ENCODE measurements at places on chromosomes 5 and 9.

GRCh38 chr5:135039271-135040033, 5.4 kb upstream of the PITX1 start:
- no peak for DNase-seq

DNA sequence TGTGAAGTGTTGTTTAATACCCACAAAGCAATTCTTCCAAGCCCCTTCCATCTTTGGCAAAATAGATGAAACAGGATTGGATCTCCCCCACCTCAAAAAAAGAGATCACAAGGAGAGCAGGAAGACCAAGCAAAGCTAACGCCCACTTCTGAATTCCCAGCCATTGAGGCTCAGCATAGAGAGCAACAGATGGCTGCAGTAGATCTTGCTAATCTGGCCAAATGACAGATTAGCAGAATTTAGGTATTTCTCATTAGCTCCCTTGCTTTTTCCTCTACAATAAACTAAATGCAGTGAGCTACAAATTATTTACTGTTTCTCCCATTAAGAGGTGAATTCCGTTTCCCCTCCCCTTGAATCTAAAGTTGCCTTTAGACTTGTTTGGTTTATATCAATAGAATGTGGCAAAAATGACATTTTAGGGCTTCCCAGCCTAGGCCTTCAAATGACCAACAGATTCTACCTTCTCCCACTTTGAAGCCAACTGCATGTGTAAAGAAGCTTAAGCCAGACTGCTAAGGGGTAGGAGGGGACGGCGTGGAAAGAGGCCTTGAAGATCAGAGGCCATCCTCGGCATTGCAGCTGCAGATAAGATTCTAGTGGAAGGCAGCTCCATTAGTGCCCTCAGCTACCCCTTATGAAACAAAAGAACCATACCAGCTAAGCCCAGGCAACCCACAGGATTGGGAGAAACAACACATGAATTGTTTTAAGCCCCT, 56.8 kb upstream of the CPEB4 start:
- DNase-seq: no peak

DNA sequence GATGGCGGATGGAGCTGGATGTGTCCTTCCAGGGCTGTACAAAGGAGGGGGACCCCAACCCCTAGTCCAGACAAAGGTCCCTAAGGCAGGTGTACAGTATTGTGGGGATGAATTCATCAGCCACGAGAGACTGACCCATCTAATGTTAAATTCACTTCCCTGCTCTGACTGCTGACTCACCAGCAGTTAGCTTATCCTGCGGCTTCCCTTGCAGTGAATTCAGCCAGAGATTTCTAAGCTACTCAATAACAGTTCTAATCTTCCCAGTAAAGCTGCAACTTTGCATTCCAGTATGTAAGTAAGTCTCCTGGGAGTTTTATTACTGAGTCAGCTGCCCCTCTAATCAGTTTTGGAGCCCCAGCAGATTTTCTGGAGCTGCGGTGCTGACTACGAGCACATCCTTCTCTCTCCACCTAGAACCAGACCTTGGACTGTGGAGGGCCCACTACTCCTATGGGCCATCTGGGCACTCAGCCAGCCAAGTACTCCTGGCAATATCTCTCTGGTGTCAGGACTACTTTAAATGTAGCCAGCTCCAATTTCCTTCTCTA, 16.1 kb downstream of the B4GALT1 start:
- DNase-seq: no peak

GRCh38 chr9:113186137-113186755, 34.8 kb downstream of the FKBP15 start:
- DNase-seq: no peak

DNA sequence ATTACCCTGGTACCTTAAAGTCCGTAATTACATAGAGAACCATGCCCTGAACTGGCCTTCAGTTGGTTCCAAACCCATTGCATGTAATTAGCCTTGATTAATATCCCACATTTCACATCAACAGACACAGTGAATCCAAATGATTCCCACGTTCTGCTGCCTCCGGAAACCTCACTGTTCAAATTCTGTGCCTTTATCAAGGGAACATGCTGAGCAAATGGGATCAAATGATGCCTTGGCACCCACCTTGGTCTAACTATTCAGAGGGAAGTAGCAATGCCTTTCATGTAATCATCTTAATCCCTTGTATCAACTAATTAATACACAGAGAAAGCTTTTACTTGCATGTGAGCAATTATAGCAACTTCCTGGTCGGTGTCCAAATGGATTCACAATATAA, 100.6 kb downstream of the EFNA5 start:
- DNase-seq: no peak

DNA sequence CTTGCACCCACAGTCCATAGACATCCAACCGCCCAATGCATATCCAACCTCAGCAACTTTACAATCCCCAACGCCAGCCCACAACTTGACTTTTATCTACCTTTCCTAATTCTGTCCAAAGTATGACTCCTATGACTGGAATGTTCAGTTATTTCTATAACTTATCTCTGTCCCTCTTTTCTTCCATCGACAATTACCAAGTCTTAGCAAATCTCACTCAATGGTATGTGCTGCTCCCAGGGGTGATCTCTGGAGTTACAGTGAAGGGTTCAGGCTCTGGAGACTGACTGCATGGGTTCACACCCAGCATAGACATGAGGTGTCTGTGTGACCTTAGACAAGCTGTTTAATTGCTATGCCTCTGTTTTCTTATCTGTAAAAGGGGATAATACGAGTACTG, 106.9 kb downstream of the SPOCK1 start:
- DNase-seq: no peak

GRCh38 chr9:121286973-121287741, 19.2 kb downstream of the GSN start:
- no peak for DNase-seq

GRCh38 chr5:72282878-72283277, 37.2 kb downstream of the MRPS27 start:
- DNase-seq: no peak

DNA sequence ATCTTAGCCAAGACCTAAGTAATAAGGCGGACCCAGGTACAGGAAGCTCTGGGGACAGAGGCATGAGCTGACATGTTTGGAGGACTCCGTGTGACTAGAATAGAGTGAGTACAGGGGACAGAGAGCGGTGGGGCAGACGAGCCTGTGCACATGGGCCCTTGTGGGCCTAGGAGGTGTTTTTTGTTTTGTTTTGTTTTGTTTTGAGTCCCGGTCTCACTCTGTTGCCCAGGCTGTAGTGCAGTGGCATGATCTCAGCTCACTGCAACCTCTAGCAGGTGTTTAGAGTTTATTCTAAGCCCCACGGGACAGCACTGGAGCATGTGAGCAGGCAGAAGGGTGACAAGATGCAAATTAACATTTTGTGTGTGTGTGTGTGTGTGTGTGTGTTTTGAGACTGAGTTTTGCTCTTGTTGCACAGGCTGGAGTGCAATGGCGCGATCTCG, 3.1 kb upstream of the EEIG1 start:
- no peak for DNase-seq

DNA sequence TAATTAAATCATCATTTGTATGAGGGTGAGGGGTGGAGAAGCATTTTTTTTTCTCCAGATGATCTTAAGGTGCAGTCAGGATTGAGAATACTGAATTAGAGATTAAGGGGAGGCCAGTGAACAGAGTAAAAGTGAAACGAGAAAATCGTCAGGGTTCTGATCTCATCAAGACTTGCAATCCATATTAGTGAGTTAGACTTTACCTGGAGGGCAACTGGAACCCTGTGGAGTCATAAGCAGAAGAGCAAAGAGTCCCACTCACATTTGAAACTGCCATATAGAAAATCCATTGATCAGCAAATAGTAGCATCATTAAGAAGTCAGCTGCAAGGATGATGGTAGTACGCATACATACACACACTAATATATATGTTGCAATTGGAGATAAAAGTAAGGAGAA, 466.2 kb upstream of the PAPPA start:
- no peak for DNase-seq

DNA sequence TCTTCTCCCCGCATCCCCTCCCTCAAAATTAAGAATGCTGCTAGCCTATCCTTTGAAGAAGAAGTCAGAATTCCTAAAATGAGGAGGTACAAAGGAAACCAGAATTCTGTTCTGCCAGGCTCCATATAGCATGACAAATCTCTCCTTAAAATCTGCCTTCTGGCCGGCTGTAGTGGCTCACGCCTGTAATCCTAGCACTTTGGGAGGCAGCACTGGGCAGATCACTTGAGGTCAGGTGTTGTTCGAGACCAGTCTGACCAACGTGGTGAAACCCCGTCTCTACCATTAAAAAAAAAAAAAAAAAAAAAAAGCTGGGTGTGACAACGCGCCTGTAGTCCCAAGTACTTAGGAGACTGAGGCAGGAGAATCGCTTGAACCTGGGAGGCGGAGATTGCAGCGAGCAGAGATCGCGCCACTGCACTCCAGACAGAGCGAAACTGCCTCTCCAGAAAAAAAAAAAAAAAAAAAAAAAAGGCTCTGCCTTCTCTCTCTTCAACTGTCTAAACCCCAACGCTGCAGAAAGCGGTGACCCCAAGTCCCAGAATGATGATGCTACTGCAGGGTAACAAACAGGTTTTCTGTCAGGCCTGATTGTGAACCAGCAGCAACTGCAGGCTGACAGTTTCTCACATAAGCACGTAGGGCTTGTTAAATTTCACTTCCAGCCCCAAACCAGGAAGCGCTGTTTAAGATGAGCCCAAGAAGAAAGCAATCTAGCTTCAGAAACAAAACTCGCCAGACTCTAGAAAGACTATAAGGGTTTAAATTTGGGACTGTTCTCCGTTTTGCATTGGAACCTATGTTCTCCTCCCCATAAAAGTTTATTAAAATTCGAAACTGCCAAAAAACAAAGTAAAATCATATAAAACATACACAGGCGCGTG, 963 bp upstream of the CAST start:
- no peak for DNase-seq

GRCh38 chr9:75604661-75605060, 285.8 kb upstream of the PCSK5 start:
- DNase-seq: no peak

DNA sequence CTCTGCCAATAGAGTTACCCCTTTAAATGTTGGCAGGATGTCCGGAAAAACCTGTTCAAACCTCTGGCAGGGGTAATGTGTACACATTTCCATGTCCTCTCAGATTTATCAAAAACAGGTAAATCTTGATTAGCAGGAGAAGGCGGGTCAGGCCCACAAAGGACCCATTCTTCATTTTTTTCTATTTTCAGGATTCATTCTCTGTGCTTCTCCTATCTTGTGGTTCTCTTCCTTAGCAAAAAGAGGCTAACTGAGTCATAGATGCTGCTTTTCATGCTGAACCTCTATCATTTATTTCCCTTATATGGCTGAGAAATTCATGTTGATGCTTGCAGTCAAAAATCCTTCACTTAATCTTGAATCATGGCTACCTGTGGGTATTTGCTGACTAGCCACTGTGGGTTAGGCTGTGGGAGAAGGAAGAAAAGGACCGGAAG, 112.7 kb upstream of the IQGAP2 start:
- no peak for DNase-seq

- no peak for DNase-seq
Observed at GRCh38 chr5:149117970-149118369, 23.3 kb upstream of the ABLIM3 start.

DNA sequence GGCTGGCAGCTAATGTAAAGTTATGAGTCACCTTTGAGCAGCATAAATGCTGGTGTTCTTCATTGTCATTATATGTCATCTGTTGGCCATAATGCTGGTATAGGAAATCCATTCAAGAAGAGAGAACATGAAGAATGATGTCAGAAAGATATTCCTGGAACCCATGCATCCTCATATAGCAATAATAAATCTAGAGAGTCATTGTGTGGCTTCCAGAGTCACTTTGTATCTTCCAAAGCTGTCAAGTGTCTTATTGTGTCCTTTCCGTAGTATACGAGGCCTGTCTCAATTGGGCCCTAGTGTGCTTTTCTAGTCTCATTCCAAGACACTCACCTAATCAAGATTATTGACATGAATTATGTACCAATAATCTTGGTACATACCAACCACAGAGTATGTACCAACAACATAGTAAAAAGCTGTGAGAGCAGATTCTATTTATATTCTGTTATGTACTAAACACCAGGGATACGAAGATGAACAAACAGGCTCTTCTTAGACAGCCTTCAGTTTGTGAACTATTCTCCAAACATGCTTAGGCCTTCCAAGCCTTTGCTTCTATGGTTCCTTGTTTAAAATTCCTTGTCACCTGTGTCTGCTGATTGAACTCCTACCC, 110.1 kb downstream of the ERCC6L2 start:
- no peak for DNase-seq
